Osteocyte (in vitro differentiated cells): ENCODE measurements at places on chromosomes 1 and 21. TPM values are rescaled to one million over a fixed set of nuclear protein-coding genes. Genes with fewer than 3 reads are reported as not detected.

- H3K27me3 ChIP-seq = no peaks in the 10 kb centered on the region
- H3K27ac ChIP-seq = no peak overlapping the region
- DNase-seq = no peak
These were observed 49.6 kb downstream of the OSBPL9 start for GRCh38 chr1:51666478-51666877.

GRCh38 chr1:3226701-3227350, 157.8 kb downstream of the PRDM16 start:
- no peaks in the 10 kb centered on the region for H3K36me3 ChIP-seq
- peaks cover 42% of the 10 kb centered on the region for H3K27me3 ChIP-seq
- no peaks in the 10 kb centered on the region for H3K4me1 ChIP-seq
- DNase-seq = no peak

GRCh38 chr1:21884456-21885235, 52.5 kb downstream of the HSPG2 start:
- no peak for DNase-seq
- peaks cover 30% of the 10 kb centered on the region for H3K36me3 ChIP-seq
- no peaks in the 10 kb centered on the region for H3K4me1 ChIP-seq

GRCh38 chr21:43364851-43365424, 62.0 kb downstream of the SIK1 start:
- no peak for DNase-seq
- peaks cover 20% of the 10 kb centered on the region for H3K4me1 ChIP-seq
- H3K27ac ChIP-seq = no peak overlapping the region
- no peaks in the 10 kb centered on the region for H3K36me3 ChIP-seq
- no peak overlapping the region for H3K4me3 ChIP-seq
- peaks cover 2% of the 10 kb centered on the region for H3K27me3 ChIP-seq

DNA sequence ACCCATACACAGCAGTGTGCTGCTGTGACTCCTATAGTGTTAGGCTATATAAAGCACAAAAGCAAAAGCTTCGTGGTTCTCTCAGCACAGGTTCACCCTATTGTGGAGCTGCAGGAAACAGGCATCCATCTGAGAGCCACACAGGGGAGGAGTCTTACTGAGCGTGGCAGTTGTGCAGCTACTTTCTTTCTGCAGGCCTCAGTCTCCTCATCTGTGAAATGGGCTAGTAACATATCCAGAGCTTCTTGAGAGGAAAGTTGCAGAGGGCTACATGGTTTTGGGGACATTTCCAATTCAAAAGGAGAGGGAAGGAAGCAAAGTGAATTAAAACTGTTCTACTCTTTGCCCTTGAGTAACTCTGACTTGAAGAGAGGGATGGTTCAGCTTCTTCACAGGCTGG, 142.0 kb downstream of the FOXD2 start:
- peaks cover 57% of the 10 kb centered on the region for H3K27me3 ChIP-seq
- H3K4me3 ChIP-seq = no peak overlapping the region
- peaks cover 6% of the 10 kb centered on the region for H3K4me1 ChIP-seq

DNA sequence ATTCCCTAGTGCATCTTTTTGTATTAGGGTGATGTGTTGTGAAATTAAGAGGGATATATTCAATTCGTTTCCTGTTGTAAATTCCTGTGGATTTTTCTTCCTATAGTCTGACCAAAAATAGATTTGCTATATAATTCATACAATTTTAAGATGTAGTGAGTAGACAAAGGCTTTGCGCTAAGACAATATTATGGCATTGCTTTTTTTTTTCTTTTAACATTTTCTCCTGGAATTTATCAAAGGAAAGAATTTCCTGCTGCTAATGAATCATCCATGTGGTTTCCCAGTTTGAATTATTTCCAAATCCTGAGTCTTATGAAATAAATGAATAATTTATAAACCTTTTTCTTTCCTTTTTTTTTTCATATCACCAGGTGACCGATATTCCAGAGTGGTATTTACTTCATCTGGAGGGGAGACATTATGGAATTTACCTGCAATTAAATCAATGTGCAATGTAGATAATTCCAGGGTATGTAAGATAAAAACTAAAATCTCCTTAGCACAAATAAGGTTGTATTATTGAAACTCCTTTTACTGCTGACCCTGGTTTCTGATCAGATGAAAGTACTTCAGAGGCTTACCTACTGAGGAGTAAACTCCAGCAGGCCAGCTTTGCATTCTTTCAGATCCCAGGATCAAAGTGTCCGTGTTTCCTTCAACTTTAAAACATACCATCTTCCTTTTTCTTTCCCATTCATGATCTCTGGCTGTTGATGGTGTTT, 148.4 kb downstream of the TLR5 start:
- no peak for DNase-seq
- peaks cover 17% of the 10 kb centered on the region for H3K4me1 ChIP-seq
- H3K27me3 ChIP-seq = no peaks in the 10 kb centered on the region
- no peak overlapping the region for H3K4me3 ChIP-seq
- no peak overlapping the region for H3K27ac ChIP-seq

GRCh38 chr1:21175670-21176581, 771 bp downstream of the EIF4G3 start:
- peak overlapping the region; percentile 86 for H3K27ac ChIP-seq
- peaks cover 1% of the 10 kb centered on the region for H3K36me3 ChIP-seq
- peak overlapping the region; percentile 78 for H3K4me3 ChIP-seq
- no peak for DNase-seq

- no peaks in the 10 kb centered on the region for H3K36me3 ChIP-seq
- H3K4me3 ChIP-seq = no peak overlapping the region
- no peaks in the 10 kb centered on the region for H3K4me1 ChIP-seq
- peaks cover 2% of the 10 kb centered on the region for H3K27me3 ChIP-seq
- no peak overlapping the region for H3K27ac ChIP-seq
- no peak for DNase-seq
These were observed 108.2 kb upstream of the NRIP1 start for GRCh38 chr21:15172963-15173362.

- H3K36me3 ChIP-seq = peaks cover 2% of the 10 kb centered on the region
- H3K4me3 ChIP-seq = no peak overlapping the region
- no peak for DNase-seq
- H3K4me1 ChIP-seq = peaks cover 9% of the 10 kb centered on the region
- peaks cover 7% of the 10 kb centered on the region for H3K27me3 ChIP-seq
These were observed 31.8 kb upstream of the CDC14A start for GRCh38 chr1:100320311-100321099.

GRCh38 chr21:17542371-17543011, 29.6 kb downstream of the CXADR start:
- DNase-seq = no peak
- H3K27me3 ChIP-seq = peaks cover 2% of the 10 kb centered on the region
- H3K27ac ChIP-seq = no peak overlapping the region
- H3K4me1 ChIP-seq = no peaks in the 10 kb centered on the region
- H3K36me3 ChIP-seq = no peaks in the 10 kb centered on the region

GRCh38 chr1:15207829-15208429, 39.1 kb upstream of the FHAD1 start:
- no peak for DNase-seq
- no peak overlapping the region for H3K4me3 ChIP-seq
- H3K27me3 ChIP-seq = peaks cover 10% of the 10 kb centered on the region
- no peaks in the 10 kb centered on the region for H3K36me3 ChIP-seq

DNA sequence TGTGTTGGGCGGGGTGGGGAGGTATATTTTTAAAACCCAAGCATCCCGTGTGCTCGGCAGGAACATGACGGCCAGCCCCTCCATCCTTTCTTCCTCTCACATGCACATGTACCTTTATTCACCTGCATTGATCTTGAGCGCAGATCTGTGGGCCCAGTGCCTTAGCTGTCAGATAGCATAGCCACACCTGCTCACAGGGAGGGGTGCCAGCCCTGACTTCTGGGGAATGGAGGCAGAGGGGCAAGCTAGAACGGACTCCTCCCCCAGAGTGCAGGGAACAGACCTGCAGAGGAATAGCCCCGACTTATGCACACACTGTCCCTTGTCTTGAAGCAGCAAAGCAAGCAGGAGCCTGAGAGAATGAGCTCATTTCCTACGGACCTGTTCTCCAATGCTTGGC, 56.1 kb downstream of the DESI2 start:
- H3K36me3 ChIP-seq = peaks cover 21% of the 10 kb centered on the region
- H3K4me3 ChIP-seq = no peak overlapping the region
- H3K27ac ChIP-seq = no peak overlapping the region
- H3K4me1 ChIP-seq = no peaks in the 10 kb centered on the region
- no peaks in the 10 kb centered on the region for H3K27me3 ChIP-seq

DNA sequence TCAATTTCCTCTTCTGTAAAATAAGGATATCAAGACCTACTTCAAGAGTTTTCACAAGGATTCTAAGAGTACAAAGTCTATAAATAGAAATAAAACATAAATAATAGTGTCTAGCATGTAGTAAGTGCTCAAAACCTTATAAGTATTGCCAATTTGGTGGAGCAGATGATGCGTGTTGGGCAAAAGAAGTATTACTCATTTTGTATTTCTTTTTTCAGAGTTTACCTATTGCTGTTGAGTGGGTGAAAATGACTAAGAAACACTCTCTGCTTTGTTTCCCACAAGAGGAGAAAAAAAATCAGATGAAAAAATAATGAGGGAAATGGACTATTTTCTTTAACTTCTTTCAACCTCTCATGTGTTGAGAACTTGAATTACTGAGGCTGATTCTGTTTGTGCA, 103.3 kb upstream of the KCNK2 start:
- no peaks in the 10 kb centered on the region for H3K27me3 ChIP-seq
- H3K36me3 ChIP-seq = peaks cover 2% of the 10 kb centered on the region
- peaks cover 21% of the 10 kb centered on the region for H3K4me1 ChIP-seq
- H3K27ac ChIP-seq = no peak overlapping the region
- no peak for DNase-seq
- H3K4me3 ChIP-seq = no peak overlapping the region

- H3K27ac ChIP-seq = peak overlapping the region; percentile 62
- H3K27me3 ChIP-seq = no peaks in the 10 kb centered on the region
- H3K4me3 ChIP-seq = no peak overlapping the region
- DNase-seq = peak; percentile 11
- H3K4me1 ChIP-seq = peaks cover 17% of the 10 kb centered on the region
These were observed 33.8 kb upstream of the TSPAN2 start for GRCh38 chr1:115123116-115123515.

GRCh38 chr1:151568626-151569088, 28.5 kb downstream of the TUFT1 start:
- H3K36me3 ChIP-seq = peaks cover 18% of the 10 kb centered on the region
- no peaks in the 10 kb centered on the region for H3K27me3 ChIP-seq
- DNase-seq = no peak
- H3K4me1 ChIP-seq = peaks cover 4% of the 10 kb centered on the region
- H3K4me3 ChIP-seq = no peak overlapping the region

- peaks cover 48% of the 10 kb centered on the region for H3K27me3 ChIP-seq
- no peak for DNase-seq
- peak overlapping the region; percentile 77 for H3K4me3 ChIP-seq
- peaks cover 8% of the 10 kb centered on the region for H3K4me1 ChIP-seq
- no peak overlapping the region for H3K27ac ChIP-seq
These were observed 852 bp downstream of the FAAH start for GRCh38 chr1:46394872-46395465.

- no peaks in the 10 kb centered on the region for H3K27me3 ChIP-seq
- no peak for DNase-seq
- no peak overlapping the region for H3K4me3 ChIP-seq
- H3K4me1 ChIP-seq = peaks cover 5% of the 10 kb centered on the region
- no peaks in the 10 kb centered on the region for H3K36me3 ChIP-seq
- no peak overlapping the region for H3K27ac ChIP-seq
These were observed 379.8 kb downstream of the PTPRC start for GRCh38 chr1:199018471-199019135.

- peaks cover 22% of the 10 kb centered on the region for H3K4me1 ChIP-seq
- H3K4me3 ChIP-seq = no peak overlapping the region
- no peak for DNase-seq
- no peaks in the 10 kb centered on the region for H3K36me3 ChIP-seq
These were observed 103.0 kb upstream of the PPP2R5A start for GRCh38 chr1:212182171-212182570.

The TMOD4 gene
- 2.8 TPM in 1 of 2 replicates, not detected in the other for total RNA-seq

The TMIGD3 gene
- total RNA-seq = not detected in 2 replicates

The KLHL20 gene
- total RNA-seq = 27.1 and 27.8 TPM in 2 replicates

The SLAMF8 gene
- not detected in 2 replicates for total RNA-seq

The KRTAP13-2 gene
- total RNA-seq = not detected in 2 replicates

The OPRD1 gene
- 0.27 and 0.34 TPM in 2 replicates for total RNA-seq

The LRRC38 gene
- not detected in 2 replicates for total RNA-seq

The CLCA1 gene
- not detected in 2 replicates for total RNA-seq

The RHEX gene
- not detected in 2 replicates for total RNA-seq
